B cell (primary cell): ENCODE measurements at places on chromosomes 2 and 18. TPM values are rescaled to one million over a fixed set of nuclear protein-coding genes. Genes with fewer than 3 reads are reported as not detected.

DNA sequence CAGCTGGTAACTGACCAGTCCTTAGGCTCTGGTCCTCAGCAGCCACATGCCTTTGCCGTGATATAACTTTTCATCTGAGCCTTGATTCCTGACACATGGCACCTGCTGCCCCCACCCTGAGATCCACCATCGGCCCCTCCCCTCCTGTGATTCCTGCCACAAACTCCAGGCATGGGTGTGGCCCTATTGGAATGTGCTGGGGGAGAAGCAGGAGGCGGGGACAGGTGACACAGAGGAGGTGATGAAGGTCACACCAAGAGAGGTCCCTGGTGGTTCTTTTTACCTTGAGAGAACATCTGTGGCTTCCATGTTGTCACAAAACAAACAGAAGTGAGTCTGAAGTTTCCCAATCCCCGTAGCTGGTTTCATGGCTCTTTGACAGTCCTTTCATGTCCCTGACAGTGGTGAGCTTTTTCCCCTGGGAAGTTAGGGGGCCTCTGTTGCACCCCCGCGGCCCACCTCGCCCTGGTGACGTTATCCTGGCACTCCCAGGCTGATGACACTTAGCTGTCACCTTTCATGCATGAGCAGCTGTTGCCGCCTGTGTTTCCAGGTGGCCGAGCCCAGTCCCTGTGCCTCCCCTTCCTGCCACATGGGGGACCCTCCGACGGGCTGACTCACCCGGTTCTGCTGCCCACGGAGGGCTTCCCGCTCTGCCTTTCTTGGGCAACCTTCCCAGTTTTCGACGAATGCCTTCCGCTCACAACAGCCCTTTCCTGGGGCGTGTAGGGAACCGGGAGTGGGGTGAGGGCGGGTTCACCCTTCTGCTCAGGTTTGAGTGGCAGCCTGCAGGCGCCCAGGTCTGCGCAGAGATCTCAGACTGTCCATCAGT lies 66.3 kb upstream of the GLI2 start:
- no peak for DNase-seq
- no peak overlapping the region for H3K4me3 ChIP-seq
- H3K27ac ChIP-seq, result no peak overlapping the region
- H3K4me1 ChIP-seq, result no peaks in the 10 kb centered on the region

- H3K4me1 ChIP-seq, result peaks cover 9% of the 10 kb centered on the region
- no peak overlapping the region for H3K27ac ChIP-seq
- no peaks in the 10 kb centered on the region for H3K27me3 ChIP-seq
- H3K36me3 ChIP-seq, result peaks cover 24% of the 10 kb centered on the region
Observed at GRCh38 chr2:53911434-53912189, 51.8 kb upstream of the GPR75 start.

DNA sequence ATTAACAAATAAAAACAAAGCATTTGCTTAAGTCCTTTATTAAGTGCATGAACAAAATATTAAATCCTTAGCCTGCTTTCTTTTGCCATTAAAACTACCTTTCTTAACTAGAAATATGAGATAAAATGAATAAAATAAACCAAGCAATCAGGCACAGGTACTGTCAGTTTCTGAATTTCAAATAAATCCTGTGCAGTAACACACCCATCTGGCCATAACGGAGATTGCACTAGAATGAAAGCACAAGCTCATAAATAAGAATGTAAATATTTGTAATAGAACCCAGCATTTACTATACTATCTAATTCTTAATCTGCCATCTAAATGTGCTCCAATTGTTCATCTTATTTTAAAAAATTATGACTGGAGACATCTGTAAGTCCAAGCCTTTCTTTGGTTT lies 31.9 kb downstream of the PRKRA start:
- no peak overlapping the region for H3K27ac ChIP-seq
- H3K4me3 ChIP-seq, result no peak overlapping the region
- no peaks in the 10 kb centered on the region for H3K36me3 ChIP-seq
- DNase-seq, result no peak
- H3K27me3 ChIP-seq, result no peaks in the 10 kb centered on the region

GRCh38 chr18:75507636-75508035 lies 80.1 kb upstream of the SMIM21 start:
- no peaks in the 10 kb centered on the region for H3K4me1 ChIP-seq
- no peak overlapping the region for H3K4me3 ChIP-seq
- no peak for DNase-seq
- no peaks in the 10 kb centered on the region for H3K36me3 ChIP-seq

DNA sequence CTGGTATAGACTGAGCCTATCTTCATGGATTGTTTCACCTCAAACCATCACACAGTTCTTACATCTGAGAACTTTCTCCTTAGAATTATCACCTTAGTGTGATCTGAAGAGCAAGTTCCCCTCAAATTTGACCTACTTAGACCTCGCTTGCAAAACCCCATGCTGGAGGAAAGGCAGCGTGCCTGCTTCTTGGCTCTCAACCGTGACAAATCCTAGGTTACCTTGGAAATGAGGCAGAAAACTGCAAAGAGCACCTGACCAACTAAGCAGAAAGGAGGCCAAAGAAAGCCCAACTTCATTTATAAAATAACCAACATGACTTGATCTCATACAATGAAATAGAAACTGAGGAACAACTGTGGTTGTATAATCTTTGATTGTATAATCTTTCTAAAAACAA lies 146.4 kb downstream of the RAB3GAP1 start:
- H3K4me3 ChIP-seq, result no peak overlapping the region
- H3K4me1 ChIP-seq, result no peaks in the 10 kb centered on the region
- no peaks in the 10 kb centered on the region for H3K27me3 ChIP-seq
- H3K27ac ChIP-seq, result no peak overlapping the region
- no peak for DNase-seq
- H3K36me3 ChIP-seq, result no peaks in the 10 kb centered on the region

DNA sequence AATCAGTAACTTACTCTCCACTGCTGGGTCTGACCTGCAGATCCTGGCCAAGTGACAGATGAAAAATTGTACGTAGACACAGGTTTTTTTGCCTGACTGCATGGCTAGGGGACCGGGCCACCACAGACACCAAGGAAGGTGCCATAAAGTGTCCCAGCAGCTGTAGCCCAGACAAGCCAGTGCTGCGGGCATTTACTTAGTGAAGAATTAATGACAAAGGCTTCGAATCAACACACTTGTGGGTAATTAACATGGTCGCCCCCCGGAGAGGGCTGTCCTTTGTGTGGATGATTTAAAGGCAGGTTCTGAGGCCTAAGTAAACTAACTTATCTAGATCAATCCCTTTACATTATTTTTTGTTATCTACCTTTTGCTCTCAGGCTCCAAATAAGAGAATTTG lies 1709.1 kb upstream of the LRRTM1 start:
- no peak overlapping the region for H3K4me3 ChIP-seq
- no peaks in the 10 kb centered on the region for H3K4me1 ChIP-seq
- no peaks in the 10 kb centered on the region for H3K36me3 ChIP-seq

DNA sequence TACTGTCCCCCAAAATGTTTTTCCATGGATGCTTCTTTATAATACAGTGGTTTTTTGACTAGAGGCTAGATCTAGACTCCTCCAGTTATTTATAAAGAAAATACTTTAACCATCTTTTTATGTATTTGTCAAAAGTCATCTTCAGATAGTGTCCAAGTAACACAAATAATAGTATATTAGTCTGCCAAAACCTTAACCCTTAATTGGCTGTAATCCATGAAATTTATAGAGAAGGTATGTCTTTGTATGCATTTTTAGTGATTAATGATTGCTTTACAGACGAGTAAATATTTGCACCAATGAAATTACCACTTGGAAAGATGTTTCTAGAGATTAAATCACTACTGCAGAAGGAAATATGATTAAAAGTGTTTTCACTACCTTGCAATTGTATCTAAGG lies 451.8 kb upstream of the NRXN1 start:
- DNase-seq, result no peak
- H3K36me3 ChIP-seq, result no peaks in the 10 kb centered on the region
- no peaks in the 10 kb centered on the region for H3K4me1 ChIP-seq
- no peak overlapping the region for H3K4me3 ChIP-seq
- no peak overlapping the region for H3K27ac ChIP-seq
- H3K27me3 ChIP-seq, result no peaks in the 10 kb centered on the region

DNA sequence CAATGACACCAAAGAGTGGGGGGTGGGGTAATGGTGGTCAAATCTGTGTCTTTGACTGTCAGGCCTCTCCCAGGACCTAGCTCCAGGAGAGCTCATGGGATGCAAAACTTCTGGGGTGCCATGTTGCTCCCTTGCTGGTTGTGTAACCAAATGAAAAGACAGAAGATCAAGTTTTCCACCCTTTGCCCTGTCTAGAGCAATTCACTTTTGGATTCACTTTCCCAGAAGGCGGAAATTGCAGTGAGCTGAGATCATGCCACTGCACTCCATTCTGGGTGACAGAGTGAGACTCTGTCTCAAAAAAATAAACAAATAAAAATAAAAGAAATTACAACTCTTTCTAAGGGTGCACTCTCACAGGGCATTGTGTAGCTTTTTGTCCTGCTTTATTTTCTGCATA lies 34.9 kb upstream of the PLA2R1 start:
- H3K4me3 ChIP-seq, result no peak overlapping the region
- no peaks in the 10 kb centered on the region for H3K4me1 ChIP-seq
- DNase-seq, result no peak
- peaks cover 5% of the 10 kb centered on the region for H3K27me3 ChIP-seq
- H3K36me3 ChIP-seq, result no peaks in the 10 kb centered on the region

DNA sequence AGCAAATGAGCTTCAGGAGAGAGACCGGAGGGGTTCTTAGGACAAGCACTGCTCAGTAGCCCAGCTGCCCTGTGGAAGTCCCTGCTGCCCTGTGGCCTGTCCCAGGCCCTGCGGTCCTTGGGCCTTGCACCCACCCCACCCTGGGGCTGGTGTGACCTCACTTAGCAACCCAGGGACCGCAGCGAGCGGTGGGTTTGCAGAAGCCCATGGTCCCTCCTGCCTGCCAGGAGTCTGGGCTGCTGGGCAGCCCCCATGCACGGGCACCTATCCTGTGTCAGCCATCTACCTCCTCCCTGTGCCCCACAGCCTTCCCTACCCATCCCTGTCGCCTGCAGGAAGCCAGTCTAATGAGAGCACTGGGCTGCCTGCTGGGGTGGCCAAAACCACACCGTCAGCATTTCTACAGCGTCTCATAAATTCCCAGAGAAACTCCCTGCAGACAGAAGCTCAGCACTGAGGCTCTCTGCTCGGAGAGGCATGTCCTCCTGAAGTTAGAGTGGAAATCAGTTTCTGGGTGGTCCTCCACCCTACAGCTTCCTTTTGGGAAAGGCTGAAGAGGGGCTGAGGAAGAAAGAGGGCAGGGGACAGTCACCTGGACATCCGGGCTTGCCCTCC lies 231.1 kb upstream of the HS6ST1 start:
- no peak overlapping the region for H3K4me3 ChIP-seq
- H3K4me1 ChIP-seq, result no peaks in the 10 kb centered on the region
- no peak for DNase-seq
- no peak overlapping the region for H3K27ac ChIP-seq
- H3K36me3 ChIP-seq, result no peaks in the 10 kb centered on the region

- DNase-seq, result no peak
- H3K27me3 ChIP-seq, result no peaks in the 10 kb centered on the region
Observed at GRCh38 chr2:217886091-217886490, 116.7 kb downstream of the TNS1 start.

DNA sequence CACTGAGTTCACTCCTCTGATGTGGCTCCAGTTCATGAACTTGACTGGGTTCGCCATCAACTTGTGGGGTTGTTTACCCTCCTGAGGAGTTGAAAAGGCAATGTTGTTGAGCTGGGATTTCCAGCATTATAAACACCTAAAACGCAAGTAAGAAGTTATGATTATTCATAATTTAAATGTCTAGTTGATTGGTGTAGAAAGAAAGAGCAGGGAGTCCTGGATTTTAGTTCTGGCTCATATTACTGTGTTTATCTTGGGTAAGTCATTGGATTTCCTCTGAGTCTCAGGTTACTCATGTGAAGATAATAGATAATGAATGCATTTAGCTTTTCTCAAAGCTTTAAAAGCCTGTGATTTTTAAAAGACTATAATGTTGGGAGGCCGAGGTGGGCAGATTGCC lies 438.0 kb upstream of the CDH20 start:
- no peak overlapping the region for H3K4me3 ChIP-seq
- no peak overlapping the region for H3K27ac ChIP-seq
- H3K36me3 ChIP-seq, result no peaks in the 10 kb centered on the region
- no peak for DNase-seq
- H3K27me3 ChIP-seq, result no peaks in the 10 kb centered on the region

GRCh38 chr18:13375302-13376255 lies 157.0 kb downstream of the LDLRAD4 start:
- H3K4me1 ChIP-seq, result peaks cover 24% of the 10 kb centered on the region
- H3K4me3 ChIP-seq, result no peak overlapping the region
- H3K27ac ChIP-seq, result no peak overlapping the region
- no peaks in the 10 kb centered on the region for H3K27me3 ChIP-seq
- no peaks in the 10 kb centered on the region for H3K36me3 ChIP-seq

- no peak overlapping the region for H3K4me3 ChIP-seq
- H3K36me3 ChIP-seq, result no peaks in the 10 kb centered on the region
- H3K4me1 ChIP-seq, result no peaks in the 10 kb centered on the region
- H3K27ac ChIP-seq, result no peak overlapping the region
- DNase-seq, result no peak
- H3K27me3 ChIP-seq, result no peaks in the 10 kb centered on the region
Observed at GRCh38 chr18:44589693-44590355, 90.9 kb upstream of the SETBP1 start.

DNA sequence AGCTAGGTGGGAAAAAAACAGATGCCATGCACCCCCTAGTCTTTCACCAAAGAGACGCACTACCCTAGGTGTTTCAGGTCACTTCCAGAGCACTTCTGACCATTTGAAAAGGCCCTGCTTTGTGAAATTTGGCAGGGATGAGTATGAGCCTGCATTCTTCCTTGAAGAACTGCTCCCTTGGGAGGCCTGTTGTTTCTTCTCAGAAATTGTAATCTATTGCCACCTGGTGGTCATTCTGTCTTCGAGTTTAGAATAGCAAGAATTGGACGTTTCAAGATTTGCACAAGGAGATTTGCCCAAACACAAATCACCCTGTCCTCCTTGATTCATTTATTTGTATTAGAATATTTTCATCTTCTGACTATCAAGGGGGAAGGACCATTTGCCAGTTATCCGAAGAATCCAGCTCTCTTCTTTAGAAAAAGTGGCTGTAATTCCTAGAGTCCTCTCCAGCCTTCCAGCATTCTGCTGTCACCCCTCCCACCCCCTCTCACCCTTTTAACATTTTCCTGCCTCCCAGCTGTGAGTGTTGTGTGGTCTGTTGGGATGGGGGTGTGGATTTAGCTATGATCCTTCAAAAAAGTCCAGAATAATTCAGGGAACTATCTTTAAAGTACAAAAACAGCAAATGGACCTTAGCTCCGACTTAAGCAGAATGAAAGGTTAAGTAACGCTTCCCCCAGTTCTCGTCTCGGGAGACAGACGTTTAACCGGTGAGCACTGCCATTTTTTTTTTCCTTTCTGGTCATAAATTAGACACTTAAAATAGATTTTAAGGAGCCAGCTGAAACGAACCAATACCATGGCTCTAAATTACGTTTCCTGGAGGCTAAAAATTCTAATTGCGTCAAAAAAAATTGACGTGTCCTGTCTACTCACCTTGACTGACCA lies 3.7 kb upstream of the GAD1 start:
- no peaks in the 10 kb centered on the region for H3K27me3 ChIP-seq
- H3K4me1 ChIP-seq, result peaks cover 43% of the 10 kb centered on the region
- H3K36me3 ChIP-seq, result no peaks in the 10 kb centered on the region
- no peak overlapping the region for H3K4me3 ChIP-seq
- no peak overlapping the region for H3K27ac ChIP-seq

TDRD15 gene
- 0.04 TPM in 1 of 2 replicates, not detected in the other for polyA plus RNA-seq

ANKZF1 gene
- 152 and 180 TPM in 2 replicates for polyA plus RNA-seq

AMER3 gene
- polyA plus RNA-seq, result not detected in 2 replicates

CABLES1 gene
- 0.30 and 0.45 TPM in 2 replicates for polyA plus RNA-seq

SLC30A3 gene
- polyA plus RNA-seq, result 0.07 and 0.09 TPM in 2 replicates

DTNB gene
- polyA plus RNA-seq, result 24.0 and 25.7 TPM in 2 replicates

SULT1C2 gene
- not detected in 2 replicates for polyA plus RNA-seq
